Activated gamma-delta T cell (primary cell): ENCODE measurements at places on chromosomes 6 and 20.

DNA sequence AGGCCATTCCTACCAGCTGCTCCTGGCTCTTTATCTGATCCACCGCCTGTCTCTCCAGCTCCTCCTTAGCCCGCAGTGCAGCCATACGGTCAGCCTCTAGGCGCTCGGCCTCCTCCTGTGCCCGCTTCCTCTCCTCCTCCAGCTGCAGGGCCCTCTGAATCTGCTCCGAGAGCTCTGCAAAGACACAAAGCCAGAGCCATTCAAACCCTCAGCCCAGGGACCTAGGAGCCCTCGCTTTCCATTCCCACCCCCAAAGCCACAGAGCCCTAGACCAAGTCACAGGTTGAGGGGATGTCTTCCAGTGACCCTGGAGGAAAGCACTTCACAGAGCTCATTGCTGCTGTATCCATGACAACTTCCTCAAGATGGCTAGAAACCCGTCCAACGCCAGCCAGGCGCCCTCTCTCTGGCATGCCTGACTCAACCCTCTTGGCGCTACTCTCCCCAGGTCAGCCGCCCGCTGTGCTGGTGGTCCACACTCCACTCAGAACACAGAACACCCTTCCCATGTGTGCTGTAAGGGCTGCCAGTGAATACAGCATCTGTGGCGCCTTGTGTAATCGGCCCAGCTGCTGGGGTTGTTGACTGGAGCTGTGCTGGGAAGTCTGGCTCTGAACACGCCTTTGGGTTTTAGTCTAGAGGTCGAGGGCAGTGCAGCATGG, 49.3 kb downstream of the EZR start:
- DNase-seq: no peak

GRCh38 chr6:54193560-54193959, 82.3 kb downstream of the MLIP start:
- no peak for DNase-seq

- DNase-seq: no peak
Measured at GRCh38 chr20:1015181-1015580, 13.1 kb upstream of the RSPO4 start.

DNA sequence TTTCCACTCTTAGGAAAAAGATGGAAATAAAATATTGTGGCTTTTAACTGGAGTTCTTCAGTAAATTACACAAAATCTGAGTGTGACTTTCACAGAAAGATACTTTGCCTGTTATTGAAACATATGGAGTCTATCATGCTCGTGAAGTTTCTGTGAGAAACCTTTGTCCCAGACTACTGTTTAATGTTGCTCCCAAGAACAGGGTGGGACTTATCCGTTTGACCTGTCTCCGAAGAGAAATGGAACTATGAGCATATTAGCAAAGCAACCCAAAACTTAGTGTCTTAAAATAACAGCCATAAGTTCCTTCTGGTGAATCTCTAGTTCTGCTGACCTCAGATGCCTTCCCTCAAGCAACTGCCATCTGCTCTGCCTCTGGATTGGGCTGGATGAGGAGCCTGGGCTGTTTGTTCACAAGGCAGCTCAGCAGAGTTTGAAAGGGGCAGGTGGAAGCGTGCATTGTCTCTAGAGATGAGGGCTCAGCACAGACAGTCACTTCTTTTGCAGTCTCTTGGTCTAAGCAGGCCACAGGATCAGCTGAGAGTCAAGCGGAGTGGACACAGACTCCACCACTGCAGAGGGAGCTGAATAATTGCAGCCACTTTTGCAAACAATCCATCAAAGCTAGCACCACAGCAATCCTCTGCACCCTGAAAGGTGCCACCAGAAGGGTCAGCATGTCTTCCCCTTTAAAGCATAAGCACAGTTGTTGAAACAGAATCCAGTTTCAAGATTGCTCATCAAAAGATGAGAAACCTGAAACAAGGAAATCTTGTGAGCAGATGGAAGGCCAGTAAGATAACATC, 52.8 kb downstream of the MYB start:
- no peak for DNase-seq

- DNase-seq: no peak
Measured at GRCh38 chr6:154696661-154697060, 36.6 kb upstream of the SCAF8 start.

- DNase-seq: no peak
Measured at GRCh38 chr6:42326248-42326647, 108.6 kb upstream of the MRPS10 start.

DNA sequence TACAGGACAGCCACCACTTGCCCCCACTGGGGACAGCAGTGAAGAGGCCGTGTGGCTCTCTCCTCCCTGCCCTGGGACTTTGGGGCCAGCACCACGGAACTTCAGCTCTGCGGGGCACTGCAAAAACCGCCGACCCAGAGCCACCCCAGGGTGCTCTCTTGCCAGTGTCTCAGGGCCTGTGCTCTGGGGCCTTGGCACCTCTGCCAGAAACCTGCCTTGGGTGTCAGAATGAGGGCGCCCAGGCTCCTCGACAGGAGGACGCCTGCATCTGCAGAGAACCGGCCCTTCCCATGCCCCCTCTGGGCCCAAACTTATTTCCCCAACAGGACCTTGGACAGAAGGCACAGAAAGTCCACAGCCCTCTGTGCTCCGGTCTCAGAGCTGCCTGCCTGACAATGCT, 77.2 kb upstream of the MPC1 start:
- no peak for DNase-seq
